Activated CD8-positive, alpha-beta memory T cell treated with anti-CD3 and anti-CD28 coated beads for 24 hours (primary cell): ENCODE measurements at places on chromosomes 5 and 9.

DNA sequence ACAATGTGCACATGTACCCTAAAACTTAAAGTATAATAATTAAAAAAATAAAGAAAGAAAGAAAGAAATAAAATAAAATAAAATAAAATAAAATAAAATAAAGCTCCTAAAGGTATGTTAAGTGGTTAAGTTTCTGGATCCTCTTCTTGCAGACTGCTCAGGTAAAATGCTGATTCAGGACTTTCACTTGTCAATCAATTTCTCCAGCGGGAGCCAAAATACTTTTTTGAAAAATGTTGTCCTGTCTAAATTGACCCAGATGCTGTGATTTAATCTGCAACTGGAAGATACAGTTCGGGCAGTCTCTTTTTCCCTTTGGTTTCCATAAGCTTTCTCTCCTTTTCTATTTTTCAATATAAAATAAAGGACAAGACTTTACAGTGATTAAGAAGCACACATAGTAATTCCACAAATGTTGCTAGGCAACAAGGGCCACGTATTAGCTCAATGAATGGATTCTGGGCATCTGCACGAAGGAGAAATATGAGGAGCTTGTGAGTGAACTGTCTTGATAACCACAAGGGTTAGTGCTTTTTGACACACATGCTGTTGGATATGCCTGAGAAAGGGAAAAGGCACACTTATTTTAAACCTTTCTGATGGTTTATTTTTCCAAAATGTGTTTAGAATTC is 38.6 kb downstream of the HTR4 start:
- DNase-seq, result no peak

DNA sequence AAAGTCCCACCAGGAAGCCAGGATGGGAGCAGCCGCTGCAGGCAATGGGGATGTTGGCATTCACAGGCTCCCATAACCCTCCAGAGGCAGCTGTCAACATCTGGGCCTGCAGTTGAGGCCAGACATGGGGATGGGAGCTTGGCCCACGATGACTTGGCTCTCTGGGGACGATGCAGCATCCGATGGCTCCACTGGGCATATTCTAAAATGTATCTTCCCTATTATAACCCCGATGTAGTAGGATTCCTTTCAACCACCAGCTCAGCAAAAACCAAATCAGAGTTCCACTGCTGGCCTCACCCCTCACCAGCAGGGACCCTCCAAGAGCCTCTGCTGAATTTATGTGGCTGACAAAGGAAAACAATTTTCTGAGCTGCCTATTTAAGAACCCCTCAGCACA is 7.1 kb downstream of the SPRY4 start:
- no peak for DNase-seq

DNA sequence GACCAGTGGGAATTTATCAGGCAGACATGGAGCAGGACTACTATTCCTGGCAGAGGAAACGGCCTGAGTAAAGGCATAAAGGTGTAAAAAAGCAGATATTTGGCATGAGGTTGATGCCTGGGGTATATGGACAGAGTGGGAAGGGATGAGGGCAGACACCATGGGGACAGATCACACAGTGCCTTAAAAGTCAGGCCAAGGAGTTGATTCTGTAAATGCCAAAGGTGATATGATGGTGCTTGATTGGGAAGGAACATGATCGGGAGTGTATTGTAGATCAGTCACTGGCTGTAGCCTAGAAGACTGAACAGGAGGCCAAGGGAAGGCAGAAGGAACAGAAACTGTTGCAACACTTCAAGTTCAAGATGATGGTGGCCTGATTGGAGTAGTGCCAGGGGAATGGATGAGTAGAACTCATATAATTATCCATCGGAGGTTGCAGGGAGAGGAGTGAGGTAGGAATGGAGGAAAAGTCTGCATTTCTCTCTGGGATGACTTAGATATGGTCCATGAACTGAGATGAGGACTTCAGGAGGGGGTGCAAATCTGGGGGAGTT is 594.3 kb upstream of the KLF4 start:
- no peak for DNase-seq

- DNase-seq, result no peak
Observed at GRCh38 chr5:149771216-149771980, 41.3 kb downstream of the PPARGC1B start.

DNA sequence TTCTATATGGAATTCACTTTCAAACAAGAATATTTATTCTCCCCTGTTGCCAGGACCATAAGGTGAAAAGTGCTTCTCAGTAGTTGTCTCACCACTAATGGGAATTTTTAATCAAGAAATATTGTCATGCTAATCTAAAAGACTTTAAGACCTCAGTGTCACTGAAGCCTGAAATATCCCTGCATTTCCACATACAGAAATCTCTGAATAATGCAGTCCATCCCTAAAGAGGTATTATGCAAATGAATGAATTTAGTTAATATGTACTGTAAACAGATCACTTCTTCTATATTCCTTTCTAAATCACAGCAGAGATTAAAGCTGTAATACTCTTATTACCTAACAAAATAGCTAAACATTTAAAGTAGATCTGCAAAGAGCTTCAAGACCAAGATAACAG is 531.1 kb upstream of the CDH6 start:
- no peak for DNase-seq

DNA sequence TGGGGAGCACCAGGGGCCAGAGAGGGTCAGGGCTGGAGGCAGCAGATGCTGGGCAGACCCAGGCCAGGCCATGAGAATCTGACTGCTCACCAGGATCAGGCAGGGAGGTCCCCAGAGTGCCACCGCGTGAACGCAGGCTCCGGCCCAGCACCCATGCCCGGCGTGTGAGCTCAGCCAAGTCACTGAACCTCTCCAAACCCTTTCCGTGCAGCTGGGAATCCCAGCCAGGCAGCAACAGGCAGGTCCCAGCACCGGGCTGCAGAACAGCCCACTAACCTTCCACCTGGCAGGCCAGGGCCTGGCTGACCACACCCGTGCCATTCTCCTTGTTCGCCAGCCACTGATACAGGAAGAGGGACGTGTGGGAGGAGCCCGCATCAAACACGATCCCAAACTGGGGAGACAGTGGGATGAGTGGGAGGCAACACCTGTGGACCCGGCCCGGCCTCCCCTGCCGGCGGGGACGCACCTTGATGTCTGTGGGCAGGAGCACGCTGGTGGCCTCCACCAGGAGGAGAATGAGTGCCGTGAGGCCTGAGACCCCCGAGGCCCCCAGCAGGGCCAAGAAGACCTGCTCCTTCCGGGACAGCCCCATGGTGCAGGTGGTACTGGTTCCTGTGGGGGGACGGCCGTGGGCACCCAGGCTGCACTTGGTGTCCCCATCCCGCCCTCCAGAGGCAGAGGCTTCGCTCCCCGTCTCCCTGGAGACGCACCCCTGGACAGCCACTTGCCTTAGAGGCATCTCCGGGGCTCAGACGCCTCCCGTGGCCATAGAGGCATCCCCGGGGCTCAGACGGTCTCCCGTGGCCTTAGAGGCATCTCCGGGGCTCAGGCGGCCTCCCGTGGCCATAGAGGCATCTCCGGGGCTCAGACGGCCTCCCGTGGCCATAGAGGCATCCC is 3.2 kb downstream of the ENTPD8 start:
- no peak for DNase-seq

GRCh38 chr5:93193431-93194347 is 387.3 kb downstream of the NR2F1-AS1 start:
- DNase-seq, result no peak

GRCh38 chr9:133514460-133515239 is 10.1 kb downstream of the MYMK start:
- no peak for DNase-seq

DNA sequence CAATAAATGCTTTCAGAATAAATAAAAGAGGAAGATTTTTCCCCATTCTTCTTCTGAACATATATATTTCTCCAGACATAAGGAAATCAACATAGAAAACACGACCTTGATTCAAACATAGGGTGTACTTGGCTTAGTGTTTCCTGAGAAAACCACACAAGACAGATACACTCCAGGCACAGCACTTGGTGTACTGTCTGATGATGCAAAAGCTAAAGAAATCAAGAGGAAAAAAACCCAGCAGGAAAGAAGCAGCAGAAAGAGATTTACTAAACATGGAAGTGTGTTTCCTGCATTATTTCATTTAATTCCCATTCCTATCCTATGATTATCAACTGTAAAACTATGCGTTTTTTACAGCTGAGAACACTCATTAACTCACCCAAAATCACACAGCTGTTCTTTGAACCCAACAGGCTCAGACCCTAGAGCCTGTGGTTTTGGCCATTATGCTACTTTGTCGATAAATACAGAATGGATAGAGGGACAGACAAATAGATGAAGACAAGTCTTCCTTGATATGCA is 46.1 kb downstream of the NIPAL4 start:
- no peak for DNase-seq

DNA sequence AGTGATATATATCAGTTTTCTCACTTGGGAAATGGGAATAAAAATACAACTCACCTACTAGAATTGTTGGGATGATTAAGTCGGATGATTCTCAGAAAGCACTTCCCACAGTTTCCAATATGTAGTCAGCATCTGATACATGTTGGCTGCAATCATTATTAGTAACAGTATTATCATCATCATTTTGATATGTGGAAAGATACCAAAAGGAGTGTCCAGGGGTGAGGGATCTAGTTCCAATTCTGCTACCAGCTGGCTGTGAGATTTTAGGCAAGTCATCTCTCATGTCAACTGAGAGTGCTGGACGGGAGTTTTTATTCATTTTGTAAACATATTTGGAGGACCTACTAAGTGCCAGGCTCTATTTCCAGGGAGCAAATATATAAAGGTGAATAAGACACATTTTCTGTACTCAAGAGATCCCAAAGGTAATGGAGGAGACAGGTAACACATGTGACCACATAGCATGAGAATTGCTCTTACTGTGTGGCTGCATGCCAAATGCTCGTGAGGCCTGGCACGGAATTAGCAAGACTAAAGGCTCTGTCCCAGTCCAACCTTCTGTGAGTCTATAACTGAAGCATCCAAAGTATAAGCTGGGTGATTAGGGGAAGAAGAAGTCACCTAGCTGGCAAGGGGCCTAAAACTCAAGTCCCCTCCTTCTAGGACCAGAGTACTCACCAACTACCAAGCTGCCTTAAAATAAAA is 83.0 kb downstream of the GRIA1 start:
- DNase-seq, result no peak

DNA sequence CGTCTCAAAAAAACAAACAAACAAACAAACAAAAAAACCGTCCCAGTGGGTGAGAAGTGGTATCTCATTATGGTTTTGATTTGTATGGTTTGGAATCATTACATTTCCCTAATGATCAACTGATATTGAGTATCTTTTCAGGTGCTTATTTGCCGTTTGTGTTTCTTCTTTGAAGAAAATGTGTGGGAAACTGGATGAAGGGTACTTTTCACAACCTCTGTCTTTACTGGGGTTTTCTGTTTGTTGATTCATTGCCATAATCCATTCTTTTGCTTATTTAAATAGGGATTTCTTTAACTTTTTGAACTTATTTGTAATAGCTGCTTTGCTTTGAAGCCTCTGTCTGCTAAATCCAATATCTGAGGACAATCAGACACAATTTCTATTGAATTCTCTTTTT is 9.2 kb upstream of the BICD2 start:
- DNase-seq, result no peak

GRCh38 chr9:116587919-116588318 is 99.2 kb upstream of the TRIM32 start:
- DNase-seq, result no peak

GRCh38 chr5:51396797-51397196 is 13.5 kb downstream of the ISL1 start:
- no peak for DNase-seq

DNA sequence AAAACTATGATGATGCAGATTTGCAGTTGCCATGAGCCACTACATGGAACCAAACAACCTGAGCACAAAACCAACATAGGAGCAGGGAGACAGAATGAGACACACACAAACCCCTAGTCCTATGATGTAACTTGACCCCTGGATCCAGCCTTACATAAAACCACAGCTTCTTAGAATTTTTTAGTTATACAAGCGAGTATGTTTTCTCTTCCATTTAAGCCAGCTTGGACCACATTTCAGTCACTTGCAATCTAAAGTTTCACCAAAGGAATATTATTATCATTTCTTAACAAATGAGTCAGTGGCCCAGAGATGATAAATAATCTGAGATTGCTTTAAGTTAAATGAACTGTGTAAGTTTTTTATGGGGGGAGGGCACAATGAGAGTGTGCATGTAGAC is 6.8 kb downstream of the SPOCK1 start:
- DNase-seq, result no peak

DNA sequence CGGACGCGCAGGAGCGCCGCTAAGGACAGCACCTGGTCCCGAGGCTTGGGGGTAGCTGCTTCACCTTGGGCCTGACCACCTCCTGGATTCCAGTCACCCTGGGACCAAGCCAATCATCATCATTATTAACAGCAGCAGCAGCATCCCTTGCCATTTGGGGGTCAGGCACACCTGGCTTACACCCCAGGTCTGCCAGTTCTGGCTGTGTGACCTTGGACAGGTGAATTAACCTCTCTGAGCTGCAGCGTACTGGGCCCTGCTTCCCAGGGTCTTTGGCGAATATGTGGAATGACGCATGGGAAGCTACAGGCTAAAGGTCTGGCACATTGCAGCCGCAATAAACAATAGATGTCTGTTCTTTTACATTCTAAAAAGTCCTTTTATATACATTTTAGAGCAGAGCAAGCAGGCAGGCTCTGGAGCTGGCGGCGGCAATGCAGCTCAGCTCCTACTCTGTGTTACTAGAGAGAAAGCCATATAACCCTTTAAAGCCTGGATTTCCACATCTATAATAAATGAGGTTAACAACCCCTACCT is 97.8 kb upstream of the CPLX2 start:
- no peak for DNase-seq

- no peak for DNase-seq
Observed at GRCh38 chr9:132873403-132873802, 4.7 kb downstream of the AK8 start.

DNA sequence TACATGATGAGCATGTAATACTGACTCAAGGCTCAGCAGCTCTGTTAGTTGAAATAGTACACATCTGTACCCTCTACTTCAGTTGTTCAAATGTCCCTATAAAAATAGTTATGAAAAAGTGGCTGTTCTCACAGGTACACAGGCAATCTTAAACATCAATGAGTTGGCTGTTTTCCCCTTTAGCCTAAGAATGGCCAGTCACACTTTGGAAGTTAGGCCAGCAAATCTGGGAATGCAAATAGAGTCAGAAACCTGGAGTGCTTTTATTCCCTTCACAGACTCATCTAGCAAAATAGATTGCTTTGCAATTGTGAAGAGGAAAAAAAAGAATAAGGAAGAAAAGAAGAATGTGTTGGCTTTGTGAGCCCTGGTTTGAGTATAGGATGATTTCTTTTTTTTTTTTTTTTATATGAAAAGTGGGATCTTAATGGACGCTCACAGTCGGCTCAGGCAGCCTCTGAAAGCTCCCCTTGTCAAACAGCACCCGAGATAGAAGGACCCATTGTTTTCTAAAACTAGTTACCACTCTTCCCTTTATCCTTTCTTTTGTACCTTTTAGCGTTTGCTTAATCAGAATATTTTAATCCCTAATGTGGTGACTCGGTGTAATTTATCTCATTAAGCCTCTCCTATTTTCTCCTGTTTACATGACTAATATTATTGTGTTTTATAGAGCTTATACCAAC is 27.9 kb upstream of the TLE1 start:
- DNase-seq, result no peak

GRCh38 chr9:125376261-125377226 is 114.9 kb downstream of the GAPVD1 start:
- DNase-seq, result no peak

- DNase-seq, result no peak
Observed at GRCh38 chr5:32116574-32117313, 57.4 kb downstream of the GOLPH3 start.
